ENCODE measurements at places on chromosomes 4 and X.

- no peak for DNase-seq
These were observed 495.0 kb upstream of the SLIT2 start for GRCh38 chr4:19756661-19757060.

DNA sequence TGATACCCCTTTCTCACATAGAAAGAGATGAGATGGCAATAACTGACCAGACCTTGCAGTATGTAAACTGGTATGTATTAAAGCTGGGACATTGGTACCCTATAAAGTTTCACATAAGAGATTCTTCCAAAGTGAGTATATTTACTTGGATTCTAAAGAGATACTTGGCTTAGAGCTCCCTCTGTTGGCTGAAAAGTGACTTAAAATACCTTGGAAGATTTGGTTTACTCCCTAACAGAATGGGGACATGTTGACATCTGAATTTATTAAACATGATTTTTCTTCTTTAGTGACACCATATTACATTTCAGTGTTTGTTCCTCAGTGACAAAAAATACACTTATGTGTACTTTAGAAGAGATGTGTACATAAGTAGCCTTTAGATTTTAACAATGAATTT, 47.9 kb upstream of the RGN start:
- DNase-seq: peak; percentile 37

- no peak for DNase-seq
These were observed 207.2 kb downstream of the FGF13 start for GRCh38 chrX:138504273-138504672.

DNA sequence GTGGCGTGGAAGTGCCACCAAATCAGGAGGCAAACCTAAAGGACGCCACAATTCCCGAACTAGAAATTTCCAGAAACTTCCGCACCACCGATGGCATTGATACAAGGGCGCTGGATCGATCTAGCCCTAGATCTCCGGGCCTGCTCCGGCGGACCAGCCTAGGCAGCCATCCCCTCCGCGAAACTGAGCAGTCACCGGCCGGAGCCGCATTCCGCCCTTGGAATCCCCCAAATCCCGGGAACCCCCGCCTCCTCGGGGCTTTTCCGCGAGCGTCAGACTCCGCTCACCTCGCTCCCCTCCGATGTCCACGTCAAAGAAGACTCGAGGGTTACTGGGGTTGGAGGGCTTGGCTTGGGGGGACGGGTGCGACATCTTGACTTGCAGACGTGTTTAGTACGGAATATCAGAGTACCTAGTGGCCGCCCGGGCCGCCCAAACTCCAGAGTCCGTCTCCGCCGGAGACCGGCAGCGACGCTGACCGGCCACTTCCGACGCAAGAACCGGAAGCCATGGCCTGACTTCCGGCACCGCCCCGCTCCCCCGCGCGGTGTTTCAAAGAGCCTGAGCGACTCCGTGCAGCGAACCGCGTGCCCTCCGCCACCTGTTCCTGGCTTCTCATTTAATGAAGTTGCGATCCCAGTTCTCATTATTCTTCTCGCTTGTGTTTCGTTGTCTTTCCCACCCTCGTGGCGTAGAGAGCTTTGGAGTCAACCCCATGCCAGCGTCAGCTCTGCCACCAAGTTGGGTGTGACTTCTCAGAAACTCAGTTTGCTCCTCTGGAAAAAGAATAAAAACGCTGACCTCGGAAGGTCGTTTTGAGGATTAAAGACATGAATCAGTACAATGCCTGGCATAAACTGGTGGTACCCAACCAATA, at the start of gene PPID:
TSS of gene PPID (minus strand) at position 480 of the 877 bp plus-strand sequence. CDS start at position 372, 108 bp downstream.
- DNase-seq: peak; percentile 39

- DNase-seq: no peak
These were observed 9.7 kb upstream of the COMMD8 start for GRCh38 chr4:47473141-47473750.

GRCh38 chr4:168353746-168354145, 35.2 kb upstream of the DDX60 start:
- DNase-seq: no peak

GRCh38 chr4:155795991-155796390, 37.2 kb downstream of the GUCY1B1 start:
- DNase-seq: no peak

DNA sequence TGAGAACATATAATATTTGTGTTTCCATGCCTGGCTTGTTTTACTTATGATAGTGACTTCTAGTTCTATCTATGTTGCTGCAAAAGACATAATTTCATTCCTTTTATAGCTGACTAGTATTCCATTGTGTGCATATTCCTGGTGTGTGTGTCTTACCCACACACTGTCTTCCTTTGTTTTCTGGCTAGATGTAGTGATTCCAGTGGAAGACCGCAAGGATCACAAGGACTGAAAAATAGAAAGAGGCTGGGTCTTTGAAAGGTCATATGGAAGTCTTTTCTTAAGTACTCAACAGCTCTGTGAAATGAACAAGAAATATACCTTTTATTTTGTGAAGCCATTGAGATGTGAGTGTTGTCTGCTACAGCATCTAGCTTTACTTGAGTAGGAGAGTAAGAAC, 29.4 kb upstream of the TAB3 start:
- no peak for DNase-seq

DNA sequence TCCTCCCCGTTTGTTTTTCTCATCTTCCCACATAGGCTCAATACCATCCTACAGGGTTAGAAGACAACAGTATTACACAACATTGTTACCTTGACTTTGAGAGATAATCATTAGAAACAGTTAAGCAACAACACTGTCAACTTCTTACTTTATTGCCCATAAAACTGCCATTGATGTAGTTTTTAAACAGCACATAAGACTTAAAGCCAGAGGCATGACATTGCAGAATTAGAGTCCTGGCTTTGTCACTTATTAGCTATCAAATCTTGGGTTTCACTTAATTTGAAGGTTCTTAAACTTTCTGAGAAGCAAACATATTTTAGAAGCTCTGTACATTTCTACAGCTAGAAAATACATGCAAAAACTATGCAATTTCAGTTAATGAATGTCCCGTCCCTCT, 41.8 kb downstream of the EIF4E start:
- DNase-seq: no peak

DNA sequence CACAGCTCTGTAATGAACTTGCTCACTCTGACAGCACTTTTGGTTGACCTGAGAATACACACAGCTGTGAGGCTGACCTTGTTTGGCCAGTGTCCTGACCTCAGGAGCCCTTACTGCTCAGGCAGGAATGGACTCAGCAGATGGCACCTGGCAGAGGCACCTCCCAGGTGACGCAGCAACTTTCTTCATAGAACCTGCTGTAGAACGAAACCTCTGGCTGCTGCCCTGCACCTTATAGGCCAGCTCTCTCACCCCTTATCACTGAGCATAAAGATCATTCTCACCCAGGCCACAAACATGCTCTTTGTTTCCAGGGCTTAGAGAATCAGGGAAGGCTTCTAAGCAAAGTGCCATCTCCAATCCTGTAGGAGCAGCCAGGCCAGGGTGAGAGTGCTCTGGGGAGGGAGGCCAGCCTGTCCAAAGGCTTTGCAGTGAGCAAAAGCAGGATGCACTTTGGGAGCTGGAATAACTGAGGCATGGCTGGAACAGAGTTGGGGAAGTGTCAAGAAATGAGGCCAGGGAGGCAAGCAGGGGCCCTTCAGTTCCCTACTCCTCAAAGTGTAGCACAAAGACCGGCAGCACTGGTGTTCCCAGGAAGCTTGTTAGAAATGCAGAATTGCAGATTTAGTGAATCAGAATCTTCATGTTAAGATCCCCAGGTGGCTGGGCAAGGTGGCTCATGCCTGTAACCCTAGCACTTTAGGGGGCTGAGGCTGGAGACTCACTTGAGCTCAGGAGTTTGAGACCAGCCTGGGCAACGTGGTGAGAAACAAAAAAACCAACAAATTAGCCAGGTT, 13.3 kb upstream of the CENPU start:
- no peak for DNase-seq

DNA sequence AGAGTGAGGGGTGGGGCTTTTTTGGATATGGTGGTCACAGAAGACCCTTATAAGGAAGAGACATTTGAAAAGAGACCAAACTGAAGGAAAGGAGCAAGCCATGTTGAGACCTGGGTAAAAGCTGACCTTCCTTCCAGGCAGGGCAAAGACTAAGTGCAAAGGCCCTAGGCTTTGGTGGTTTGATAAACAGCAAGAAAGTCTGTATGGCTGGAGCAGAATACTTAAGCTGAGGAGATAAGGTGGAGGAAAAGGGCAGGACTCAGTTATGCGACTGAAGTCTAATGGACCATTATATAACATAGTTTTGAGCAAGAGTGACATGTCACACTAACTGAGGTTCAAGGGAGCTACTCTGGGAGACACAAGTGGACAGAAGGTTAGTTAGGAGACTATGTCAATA, 20.0 kb downstream of the SH3RF1 start:
- DNase-seq: no peak

DNA sequence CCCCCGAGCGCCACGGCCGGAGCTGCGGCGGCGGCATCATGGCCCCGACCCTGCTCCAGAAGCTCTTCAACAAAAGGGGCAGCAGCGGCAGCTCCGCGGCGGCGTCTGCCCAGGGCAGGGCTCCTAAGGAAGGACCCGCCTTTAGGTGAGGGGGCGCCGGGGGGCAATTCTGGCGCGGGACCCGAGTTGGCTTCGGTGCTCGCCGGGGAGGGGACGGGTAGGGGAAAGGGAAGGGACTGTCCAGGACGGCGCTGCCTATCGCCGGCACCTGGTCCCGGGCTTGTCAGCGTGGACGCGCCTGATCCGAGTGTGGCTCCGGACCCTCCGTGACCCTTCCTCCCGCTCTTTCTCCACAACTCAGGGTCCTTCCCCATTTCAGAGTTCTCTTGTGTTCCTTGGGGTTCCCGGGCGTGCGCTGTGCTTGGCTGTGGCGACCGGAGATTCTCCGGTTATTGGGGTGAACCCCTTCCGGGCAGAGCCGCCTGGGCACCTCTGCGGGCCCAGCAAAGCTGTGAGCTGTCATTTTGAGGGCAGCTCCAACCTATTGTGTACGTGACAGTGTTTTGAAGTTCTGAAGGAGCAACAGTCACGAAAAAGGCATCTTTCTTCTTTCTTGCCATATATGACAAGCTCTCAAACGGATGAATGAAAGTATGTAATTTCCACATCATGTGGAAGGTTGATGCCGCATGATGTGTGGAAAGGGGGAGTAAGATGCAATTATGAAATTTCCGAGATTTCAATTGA, 522 bp downstream of the FNIP2 start:
- DNase-seq: no peak

GRCh38 chrX:71955530-71956120, 45.0 kb downstream of the NHSL2 start:
- DNase-seq: no peak

DNA sequence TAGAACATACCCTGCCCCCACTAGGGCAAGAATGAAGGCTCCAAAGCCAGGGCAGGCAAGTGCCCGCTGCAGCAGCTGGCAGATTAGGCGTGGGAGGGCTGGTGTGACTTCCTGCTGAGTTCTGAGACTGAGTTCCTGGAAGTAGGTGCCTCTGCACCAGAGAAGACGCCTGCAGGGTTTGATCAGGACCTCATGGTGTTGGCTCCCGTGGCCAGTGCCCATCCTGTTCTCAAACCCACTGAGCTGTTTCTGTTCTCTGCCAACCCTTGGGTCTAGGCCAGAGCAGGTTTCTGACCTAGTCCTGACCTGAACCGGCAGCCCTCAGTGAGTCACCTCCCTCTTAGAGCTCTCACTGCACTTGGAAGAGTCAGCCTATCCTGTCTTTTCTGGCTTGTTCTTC, 220.7 kb downstream of the HS6ST2 start:
- DNase-seq: no peak

DNA sequence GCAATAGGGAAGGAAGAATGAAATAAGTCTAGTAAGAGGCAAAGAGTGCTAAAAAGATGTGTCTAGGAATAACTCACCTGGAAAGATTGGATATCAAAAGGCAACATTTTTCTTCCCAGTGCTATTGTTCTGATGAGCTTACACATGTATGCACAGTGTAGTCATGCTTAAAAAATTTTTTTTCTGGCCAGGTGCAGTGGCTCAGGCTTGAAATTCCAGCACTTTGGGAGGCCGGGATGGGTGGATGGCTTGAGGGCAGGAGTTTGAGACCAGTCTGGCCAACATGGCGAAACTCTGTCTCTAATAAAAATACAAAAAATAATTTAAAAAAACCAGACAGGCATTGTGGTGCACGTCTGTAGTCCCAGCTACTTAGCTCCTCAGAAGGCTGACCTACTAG, 795.8 kb upstream of the IGFBP7 start:
- DNase-seq: no peak

GRCh38 chr4:89064848-89065247, 7.9 kb upstream of the FAM13A start:
- no peak for DNase-seq

DNA sequence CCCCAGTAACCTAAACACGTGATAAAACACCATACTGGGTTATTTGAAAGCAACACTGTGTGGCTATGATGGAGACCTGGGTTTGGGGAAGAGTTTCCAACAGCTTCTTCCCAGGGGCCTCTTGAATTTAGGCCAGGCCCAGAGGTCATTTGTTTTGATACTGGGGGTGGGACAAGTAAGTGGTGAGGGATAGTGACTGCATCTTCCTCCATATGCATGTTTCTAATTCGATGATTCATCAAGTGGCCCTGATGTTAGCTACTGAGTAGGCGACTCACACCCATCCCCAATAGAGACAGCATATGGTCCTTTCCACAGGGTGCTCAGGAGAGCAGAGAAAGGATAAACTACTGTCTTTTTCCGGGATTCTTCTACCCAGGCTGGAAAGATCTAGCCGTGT, 2.7 kb downstream of the NDP start:
- DNase-seq: no peak

- no peak for DNase-seq
These were observed 129.0 kb upstream of the STX18 start for GRCh38 chr4:4670869-4671268.

GRCh38 chrX:100654261-100654660, 10.3 kb downstream of the SRPX2 start:
- no peak for DNase-seq
